Aortic smooth muscle cell (primary cell): ENCODE measurements at places on chromosomes 2 and 18. TPM values are rescaled to one million over a fixed set of nuclear protein-coding genes. Genes with fewer than 3 reads are reported as not detected.

The NXPH2 gene
- not detected in 2 replicates for total RNA-seq

The TRIM43 gene
- not detected in 2 replicates for total RNA-seq

The LIMS3 gene
- total RNA-seq: 7.9 and 13.2 TPM in 2 replicates

The EFHD1 gene
- total RNA-seq: 1.1 and 5.5 TPM in 2 replicates

The AMER3 gene
- not detected in 2 replicates for total RNA-seq

The IL36RN gene
- total RNA-seq: not detected in 2 replicates

The HOXD8 gene
- total RNA-seq: 0.06 TPM in 1 of 2 replicates, not detected in the other

The CD28 gene
- under 0.01 TPM in 1 of 2 replicates, not detected in the other for total RNA-seq

The TMEM163 gene
- 0.26 and 0.81 TPM in 2 replicates for total RNA-seq

The CPS1 gene
- 13.6 and 19.1 TPM in 2 replicates for total RNA-seq

The RGPD4 gene
- under 0.01 TPM in 1 of 2 replicates, not detected in the other for total RNA-seq

The CD302 gene
- 7.0 and 9.0 TPM in 2 replicates for total RNA-seq

The GKN2 gene
- not detected in 2 replicates for total RNA-seq

The BMP10 gene
- not detected in 2 replicates for total RNA-seq

The SPEG gene
- 11.1 and 25.1 TPM in 2 replicates for total RNA-seq

The HRH4 gene
- under 0.01 and 0.06 TPM in 2 replicates for total RNA-seq

The SMARCAL1 gene
- 14.5 and 16.0 TPM in 2 replicates for total RNA-seq

The ALLC gene
- total RNA-seq: not detected in 2 replicates

The HMSD gene
- total RNA-seq: not detected in 2 replicates

The COX5B gene
- 371 and 480 TPM in 2 replicates for total RNA-seq

The KIF5C gene
- 0.06 and 0.13 TPM in 2 replicates for total RNA-seq

The FOXI3 gene
- total RNA-seq: not detected in 2 replicates

The AQP12A gene
- total RNA-seq: not detected in 2 replicates

The CPLX4 gene
- total RNA-seq: not detected in 2 replicates

The DYNC1I2 gene
- 131 and 135 TPM in 2 replicates for total RNA-seq

The ANKRD62 gene
- total RNA-seq: under 0.01 TPM in 1 of 2 replicates, not detected in the other

The OSR1 gene
- total RNA-seq: 62.4 and 120 TPM in 2 replicates

The ZC3H8 gene
- total RNA-seq: 5.0 TPM in 2 replicates

The IL1RL2 gene
- 0.81 and 2.2 TPM in 2 replicates for total RNA-seq

The NYAP2 gene
- total RNA-seq: not detected in 2 replicates

The LRP2 gene
- total RNA-seq: not detected in 2 replicates

The INPP5D gene
- 0.53 and 0.56 TPM in 2 replicates for total RNA-seq

The MATN3 gene
- 0.26 and 0.44 TPM in 2 replicates for total RNA-seq

The TBR1 gene
- total RNA-seq: under 0.01 TPM in 1 of 2 replicates, not detected in the other

The LYPD6B gene
- total RNA-seq: not detected in 2 replicates

The GFPT1 gene
- total RNA-seq: 51.8 and 58.0 TPM in 2 replicates

The KCTD18 gene
- 24.6 and 26.9 TPM in 2 replicates for total RNA-seq

The ABCG8 gene
- total RNA-seq: not detected in 2 replicates

The ZC3H15 gene
- 63.0 and 70.4 TPM in 2 replicates for total RNA-seq

The SLC4A5 gene
- under 0.01 and 0.31 TPM in 2 replicates for total RNA-seq

The NCKAP5 gene
- 0.66 and 1.2 TPM in 2 replicates for total RNA-seq

The ALPG gene
- total RNA-seq: not detected in 2 replicates

The CDH19 gene
- total RNA-seq: 1.2 and 1.7 TPM in 2 replicates

The FAM124B gene
- total RNA-seq: 2.1 and 3.6 TPM in 2 replicates
